Stimulated activated CD4-positive, alpha-beta T cell treated with anti-CD3 and anti-CD28 coated beads, TNF-alpha, amount 100 ng/mL, for 1 hour (primary cell): ENCODE measurements at places on chromosomes 6 and 20.

- no peak for DNase-seq
These were observed 74.0 kb downstream of the PTPRA start for GRCh38 chr20:2946988-2947961.

GRCh38 chr20:11401988-11402387, 515.7 kb upstream of the BTBD3 start:
- DNase-seq: no peak

GRCh38 chr6:19463250-19463649, 373.9 kb upstream of the ID4 start:
- no peak for DNase-seq

GRCh38 chr6:938271-938905, 245.4 kb upstream of the EXOC2 start:
- DNase-seq: no peak

- DNase-seq: no peak
These were observed 13.1 kb downstream of the SRPK1 start for GRCh38 chr6:35907750-35908149.

DNA sequence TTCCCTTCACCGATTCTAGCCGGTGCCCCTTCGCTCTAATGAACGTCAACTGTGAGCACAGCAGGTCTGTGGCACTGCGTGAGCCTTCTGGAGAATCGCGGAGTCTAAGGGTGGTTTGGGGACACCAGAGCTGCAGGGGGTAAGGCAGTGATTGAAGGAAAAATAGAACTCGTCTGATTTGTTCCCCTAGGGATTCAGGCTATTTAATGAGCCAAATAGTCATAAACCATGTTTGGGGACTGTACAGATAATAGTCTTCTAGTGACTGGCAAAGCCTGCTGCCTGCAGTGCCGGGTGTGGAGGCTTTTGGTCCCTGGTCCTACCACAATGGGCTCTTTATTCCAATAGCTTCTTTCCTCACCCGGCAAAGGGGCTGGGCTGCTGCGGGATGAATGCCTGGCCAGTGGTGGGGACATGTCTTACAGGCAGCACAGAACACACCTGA, 11.1 kb upstream of the NTSR1 start:
- no peak for DNase-seq

GRCh38 chr6:130520221-130520620, 154.4 kb downstream of the TMEM200A start:
- no peak for DNase-seq

- no peak for DNase-seq
These were observed 44.2 kb upstream of the ZMYND8 start for GRCh38 chr20:47400685-47401084.

- no peak for DNase-seq
These were observed 101.4 kb upstream of the PDE7B start for GRCh38 chr6:135750081-135750480.

DNA sequence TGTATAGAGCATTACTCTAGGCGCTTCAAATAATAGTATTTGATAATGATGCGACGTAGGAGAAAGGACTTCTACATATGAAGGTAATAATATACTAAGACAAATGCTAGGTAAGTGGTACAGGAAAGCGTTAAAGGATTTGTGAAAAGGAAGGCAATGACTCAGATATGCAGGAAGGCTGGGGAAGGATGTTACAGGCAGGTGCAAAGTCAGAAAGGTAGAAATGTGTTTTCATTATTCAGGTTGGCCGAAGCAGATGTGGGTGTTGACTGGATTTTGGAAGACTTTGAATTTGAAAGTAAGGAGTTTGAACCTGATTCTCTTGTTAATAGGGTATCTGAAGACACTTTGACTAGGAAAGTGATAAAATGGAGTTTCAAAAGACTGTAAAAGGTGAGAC, 51.0 kb downstream of the STK4 start:
- no peak for DNase-seq

- DNase-seq: no peak
These were observed 395.3 kb downstream of the TBC1D32 start for GRCh38 chr6:120938876-120939472.

GRCh38 chr20:50911716-50912115, 19.5 kb downstream of the ADNP start:
- no peak for DNase-seq

GRCh38 chr6:28161410-28162079, 19.9 kb downstream of the ZKSCAN8 start:
- DNase-seq: peak; percentile 56

DNA sequence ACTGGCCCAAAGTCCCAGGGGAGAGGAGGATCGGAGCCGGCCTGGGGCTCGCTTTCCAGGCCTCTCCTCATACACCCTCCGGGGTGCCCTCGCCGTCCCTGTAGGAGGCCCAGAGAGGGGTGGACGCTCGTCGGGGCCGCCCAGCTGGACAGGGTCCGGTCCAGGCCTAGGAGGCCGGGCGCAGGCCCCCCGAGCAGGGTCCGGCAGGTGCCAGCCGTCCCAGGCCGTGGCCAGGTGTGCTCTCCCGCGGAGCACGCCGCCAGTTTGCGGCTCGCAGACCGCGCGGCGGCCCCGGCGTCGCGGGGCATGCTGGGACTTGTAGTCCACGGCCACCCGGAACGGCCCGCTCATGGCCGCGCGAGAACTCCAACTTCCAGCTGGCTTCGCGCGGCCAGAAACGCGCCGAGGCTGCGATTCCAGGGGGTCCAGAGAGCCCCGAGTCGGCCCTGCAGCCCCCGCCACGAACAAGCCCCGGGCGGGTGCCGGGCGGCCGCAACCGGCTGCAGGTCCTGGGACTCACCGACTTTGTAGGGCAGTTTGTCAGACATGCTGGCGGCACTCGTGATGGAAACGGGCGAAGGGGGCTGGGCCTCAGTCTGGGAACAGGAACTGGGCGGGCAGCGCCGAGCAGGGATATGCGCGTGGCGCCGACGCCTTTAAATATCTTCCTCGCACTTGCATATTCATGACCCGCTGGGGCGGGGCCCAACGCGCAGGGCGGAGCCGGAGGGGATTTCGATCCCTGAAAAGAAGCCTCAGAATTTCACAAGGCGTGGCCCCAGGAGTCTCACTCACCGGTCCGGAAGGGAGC, at the start of gene AHCY:
Gene AHCY, minus strand, starts transcription at position 633 of the 811 bp plus-strand sequence. Its CDS starts 85 bp downstream, at position 548.
- DNase-seq: peak; percentile 74

- DNase-seq: no peak
These were observed 78.1 kb downstream of the HFE start for GRCh38 chr6:26165261-26165790.

GRCh38 chr6:111802015-111802414, 71.2 kb downstream of the FYN start:
- DNase-seq: no peak

- no peak for DNase-seq
These were observed 78.5 kb upstream of the SIRPA start for GRCh38 chr20:1816384-1817381.

- DNase-seq: peak; percentile 25
These were observed 38.4 kb upstream of the ARHGAP18 start for GRCh38 chr6:129748212-129748900.

- DNase-seq: no peak
These were observed 70.3 kb downstream of the FAM83B start for GRCh38 chr6:54916858-54917257.

- no peak for DNase-seq
These were observed 6.0 kb downstream of the GNMT start for GRCh38 chr6:42966571-42966970.

- no peak for DNase-seq
These were observed 7.5 kb downstream of the TBX18 start for GRCh38 chr6:84756877-84757276.

DNA sequence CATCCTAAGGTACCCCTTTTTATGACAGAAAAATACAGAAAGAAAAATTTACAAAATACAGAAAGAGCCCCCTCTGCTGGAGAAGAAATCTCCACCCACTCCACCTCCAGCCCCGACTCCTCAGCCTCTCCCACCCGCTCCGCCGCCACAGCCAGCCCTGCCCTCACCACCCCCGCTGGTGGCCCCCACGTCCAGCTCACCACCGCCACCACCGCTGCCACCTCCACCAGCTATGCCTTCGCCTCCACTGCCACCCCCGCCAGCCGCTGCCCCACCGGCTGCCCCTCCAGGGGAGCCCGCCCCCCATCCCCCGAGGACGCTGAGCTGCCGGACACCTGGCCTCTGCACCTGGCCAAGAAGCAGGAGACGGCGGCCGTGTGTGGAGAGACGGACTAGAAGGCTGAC, 17.7 kb downstream of the WFDC2 start:
- DNase-seq: no peak

DNA sequence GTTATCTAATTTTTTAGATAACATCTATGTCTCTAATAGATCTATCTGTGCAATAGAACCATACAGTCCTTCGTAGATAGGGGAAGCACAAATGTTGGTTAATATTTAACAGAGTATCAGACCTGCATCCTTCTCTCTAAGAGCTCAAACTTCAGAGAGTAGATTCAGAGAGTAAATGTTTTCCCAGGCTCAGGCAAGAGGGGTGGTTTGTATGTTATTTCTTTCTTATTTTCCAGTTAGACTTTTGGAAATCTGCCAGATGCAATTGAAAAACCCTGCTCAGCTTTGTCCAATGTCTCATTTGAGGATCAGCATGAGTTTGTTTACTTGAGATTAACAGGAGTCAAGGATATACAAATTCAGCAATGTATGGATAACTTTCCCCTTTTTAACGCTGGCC, 361.9 kb downstream of the BCKDHB start:
- no peak for DNase-seq

- no peak for DNase-seq
These were observed 793 bp upstream of the FAM50B start for GRCh38 chr6:3848380-3848779.

DNA sequence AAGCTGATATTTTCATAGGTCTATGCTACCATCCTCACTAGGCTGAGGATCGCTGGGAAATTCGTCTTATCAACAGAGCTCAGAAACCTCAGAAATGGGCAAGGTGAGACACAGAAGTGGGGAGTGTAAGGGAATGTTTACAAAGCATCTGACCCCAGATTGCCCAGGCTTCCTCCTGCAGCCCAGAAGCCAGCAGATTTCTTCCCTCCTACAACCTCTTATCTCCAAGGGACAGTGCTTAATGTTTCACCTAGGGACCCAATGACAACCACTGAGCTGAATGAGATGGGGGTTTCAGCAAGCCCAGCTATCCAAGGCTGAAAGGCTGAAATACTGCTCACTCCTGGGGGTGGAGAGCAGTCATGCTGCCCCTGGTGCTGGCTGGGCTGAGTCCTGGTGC, 52.4 kb upstream of the TBC1D7 start:
- no peak for DNase-seq

DNA sequence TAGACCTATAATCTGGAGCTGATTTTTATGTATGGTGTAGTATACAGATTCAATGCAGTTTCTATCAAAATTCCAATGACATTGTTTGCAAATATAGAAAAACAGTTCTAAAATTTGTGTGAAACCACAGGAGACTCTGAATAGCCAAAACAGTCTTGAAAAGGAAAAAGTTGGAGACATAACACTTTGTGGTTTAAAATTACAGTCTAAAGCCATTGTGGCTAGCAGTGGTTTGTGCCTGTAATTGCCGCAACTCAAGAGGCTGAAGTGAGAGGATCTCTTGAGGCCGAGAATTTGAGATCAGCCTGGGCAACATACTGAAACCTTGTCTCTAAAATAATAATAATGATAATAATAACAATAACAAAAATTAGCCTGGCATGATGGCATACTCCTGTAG, 213.7 kb downstream of the CDKAL1 start:
- no peak for DNase-seq

DNA sequence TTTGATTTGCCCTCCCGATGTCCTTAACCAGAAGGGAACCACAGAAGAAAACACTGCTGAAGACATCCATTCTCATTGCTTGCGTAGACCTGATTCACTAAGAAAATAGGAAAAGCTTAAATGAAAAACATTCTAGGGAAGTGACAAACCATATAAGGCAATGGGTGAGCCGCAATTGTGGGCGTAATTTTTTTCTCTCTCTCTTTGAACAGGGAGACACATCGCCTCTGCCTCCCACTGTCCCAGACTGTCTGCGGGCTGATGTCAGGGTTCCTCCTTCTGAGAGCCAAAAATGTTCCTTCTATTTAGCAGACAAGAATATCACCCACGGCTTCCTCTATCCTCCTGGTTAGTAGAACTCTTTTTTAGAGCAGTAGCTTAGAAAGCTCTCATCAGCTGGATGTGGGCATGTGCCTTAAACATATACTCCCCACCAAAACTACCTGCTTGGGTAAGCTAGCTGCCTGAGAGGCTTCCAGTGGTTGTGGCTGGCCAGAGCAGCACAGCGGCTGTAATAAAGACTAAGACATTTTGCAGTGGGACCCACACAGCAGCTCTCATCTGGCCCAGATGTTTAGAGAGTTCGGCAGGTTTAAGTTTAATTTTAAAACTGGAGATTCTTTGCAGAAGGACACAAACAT, 22.7 kb upstream of the CTAGE9 start:
- no peak for DNase-seq

DNA sequence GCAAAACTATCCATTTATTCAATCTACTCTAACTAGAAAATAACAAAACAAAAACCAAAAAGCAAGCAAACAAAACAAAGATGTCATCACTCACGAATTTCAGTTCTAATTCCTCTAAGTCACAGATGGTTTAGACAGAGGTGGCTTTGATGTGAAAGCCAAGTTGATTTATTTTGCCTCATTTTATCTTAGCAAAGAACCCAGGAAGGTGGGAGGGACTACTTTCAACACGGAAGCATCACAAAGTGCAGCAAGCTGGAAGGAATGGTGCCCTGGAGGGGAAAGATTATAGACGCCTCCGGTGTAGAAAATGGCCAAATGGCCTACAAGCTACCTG, 88.4 kb downstream of the LAMP5 start:
- DNase-seq: no peak

DNA sequence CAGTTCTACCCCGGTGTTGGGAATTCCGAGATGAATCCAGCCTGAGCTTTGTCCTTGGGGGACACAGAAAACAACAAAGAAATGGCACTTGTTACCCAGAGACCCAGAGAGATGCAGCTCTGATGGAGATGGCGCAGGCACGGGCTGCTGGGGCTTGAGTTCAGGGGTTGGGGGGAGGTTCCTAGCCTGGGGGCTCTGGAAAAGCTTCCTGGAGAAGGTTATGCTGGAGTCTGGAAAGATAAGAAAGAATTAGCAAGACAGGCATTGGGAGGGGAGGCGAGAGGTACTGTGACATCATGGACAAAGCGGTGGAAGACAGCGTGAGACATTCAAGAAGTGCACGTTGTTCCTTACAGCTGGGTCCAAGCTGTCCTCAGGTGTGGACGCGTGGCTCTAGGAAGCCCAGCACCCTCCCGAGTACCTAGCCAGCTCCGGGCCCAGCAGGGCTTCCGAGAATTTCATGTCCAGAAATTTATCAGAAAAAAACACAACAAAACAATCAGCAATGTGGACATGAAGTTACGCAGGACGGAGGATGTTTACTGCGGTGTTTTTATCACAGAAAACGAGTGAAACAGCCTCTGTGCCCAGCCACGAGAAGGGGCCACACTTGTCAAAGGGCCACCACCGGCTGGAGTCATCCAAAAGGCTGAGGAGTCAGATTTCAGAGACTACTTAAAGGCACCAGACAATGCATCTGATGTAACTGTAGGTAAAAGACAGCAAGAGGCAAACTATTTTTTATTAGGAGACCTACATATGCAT, 39.5 kb downstream of the C20orf203 start:
- DNase-seq: no peak

GRCh38 chr6:47527274-47527673, 49.7 kb downstream of the CD2AP start:
- DNase-seq: no peak
